ENCODE measurements at places on chromosomes 5 and 9.

DNA sequence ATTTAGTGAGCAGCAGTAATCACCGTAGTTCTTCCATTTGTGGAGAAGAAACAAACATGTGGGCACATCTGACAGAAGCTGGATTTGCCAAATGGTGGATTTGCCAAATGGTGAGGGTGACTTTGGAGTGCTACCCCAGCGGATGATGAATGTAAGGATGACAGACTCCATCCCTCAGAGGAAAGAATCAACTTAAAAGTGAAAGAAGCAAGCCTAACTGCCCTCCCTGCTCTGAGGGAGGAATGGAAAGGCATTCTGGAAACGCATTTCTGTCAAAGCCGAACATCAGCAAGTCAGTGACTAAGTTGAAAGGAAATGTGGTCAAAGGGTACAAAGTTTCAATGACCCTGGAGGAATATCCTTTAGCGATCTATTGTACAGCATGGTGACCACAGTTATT is 143.5 kb downstream of the GPBP1 start:
- DNase-seq = no peak

- no peak for DNase-seq
Observed at GRCh38 chr5:114174837-114175236, 187.0 kb upstream of the KCNN2 start.

DNA sequence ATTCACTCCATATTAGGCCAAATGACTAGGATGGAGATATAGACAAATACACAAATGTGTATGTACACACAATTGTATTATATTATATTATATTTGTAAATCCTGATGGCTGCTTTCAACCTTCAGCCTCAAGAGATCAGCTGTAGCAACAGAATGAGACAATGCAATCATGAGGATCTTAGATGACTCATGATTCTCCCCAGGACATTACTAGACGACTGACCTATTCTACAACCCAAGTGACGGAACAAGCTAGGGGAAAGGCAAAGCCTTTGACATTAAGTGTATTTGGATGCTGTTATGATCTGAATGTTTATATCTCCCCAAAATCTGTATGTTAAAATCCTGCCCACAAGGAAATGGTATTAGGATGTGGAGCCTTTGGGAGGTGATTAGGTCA is 66.5 kb downstream of the COX7C start:
- DNase-seq = no peak

- DNase-seq = no peak
Observed at GRCh38 chr9:124676159-124676551, 95.0 kb downstream of the NR6A1 start.

GRCh38 chr5:171597946-171598640 is 178.6 kb downstream of the FGF18 start:
- DNase-seq = no peak

- no peak for DNase-seq
Observed at GRCh38 chr5:151097820-151098767, 17.3 kb upstream of the TNIP1 start.

DNA sequence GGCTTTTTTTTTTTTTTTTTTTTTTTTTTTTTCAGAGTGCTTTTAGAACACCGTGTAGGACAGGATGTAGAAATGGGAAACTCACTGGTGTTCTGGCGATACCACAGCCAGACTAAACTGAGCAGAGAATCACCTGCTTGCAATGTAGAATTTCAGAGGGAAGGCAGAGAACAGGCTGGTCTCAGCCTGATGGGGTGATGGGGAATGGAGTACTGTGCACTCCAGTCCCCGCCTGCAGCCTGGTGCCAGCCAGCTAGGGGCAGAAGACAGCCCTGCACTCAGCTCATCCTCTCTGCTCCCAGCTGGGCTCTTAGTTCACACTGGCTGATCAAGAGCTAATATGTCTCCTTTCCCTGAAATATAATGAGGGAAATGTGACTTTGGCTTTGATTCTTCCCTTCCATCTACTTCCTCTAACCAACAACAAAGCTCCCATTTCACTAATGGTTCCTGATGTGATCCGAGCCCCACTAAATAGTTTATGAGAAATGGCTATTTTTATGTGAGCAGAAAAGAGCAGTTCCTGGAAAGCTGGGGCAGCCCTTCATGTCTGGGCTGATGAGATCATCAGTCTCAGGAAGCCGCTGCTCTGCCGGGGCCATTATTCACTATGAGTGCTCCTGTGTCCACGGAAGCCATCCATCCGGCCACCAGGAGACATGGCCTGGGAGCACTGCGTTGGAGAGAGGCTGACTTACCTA is 209.7 kb downstream of the GADD45G start:
- DNase-seq = no peak

- no peak for DNase-seq
Observed at GRCh38 chr9:136536721-136537241, 9.1 kb downstream of the NOTCH1 start.

- no peak for DNase-seq
Observed at GRCh38 chr5:172115541-172115982, 72.5 kb downstream of the STK10 start.

GRCh38 chr5:34929720-34930461 is 532 bp downstream of the DNAJC21 start:
- peak; percentile 74 for DNase-seq

DNA sequence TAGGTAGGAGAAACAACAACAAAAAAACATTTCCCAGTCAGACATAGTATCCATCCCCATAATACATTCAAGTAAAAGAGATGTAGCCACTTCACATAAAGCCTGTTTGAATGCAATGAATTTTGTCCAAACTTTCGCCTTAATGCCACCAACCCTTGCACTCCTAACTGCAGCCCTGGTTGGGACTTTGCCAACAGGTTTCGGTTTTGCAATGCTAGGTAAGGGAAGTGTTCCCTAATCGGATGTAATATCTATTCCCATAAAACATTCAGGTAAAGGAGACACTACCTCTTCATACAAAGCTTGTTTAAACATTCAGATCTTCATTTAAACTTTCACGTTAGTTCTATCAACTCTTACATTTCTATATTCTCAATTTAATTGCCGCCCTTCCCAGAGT is 336.1 kb downstream of the DRD1 start:
- DNase-seq = no peak

GRCh38 chr5:129499208-129499852 is 39.2 kb downstream of the ADAMTS19 start:
- DNase-seq = no peak

DNA sequence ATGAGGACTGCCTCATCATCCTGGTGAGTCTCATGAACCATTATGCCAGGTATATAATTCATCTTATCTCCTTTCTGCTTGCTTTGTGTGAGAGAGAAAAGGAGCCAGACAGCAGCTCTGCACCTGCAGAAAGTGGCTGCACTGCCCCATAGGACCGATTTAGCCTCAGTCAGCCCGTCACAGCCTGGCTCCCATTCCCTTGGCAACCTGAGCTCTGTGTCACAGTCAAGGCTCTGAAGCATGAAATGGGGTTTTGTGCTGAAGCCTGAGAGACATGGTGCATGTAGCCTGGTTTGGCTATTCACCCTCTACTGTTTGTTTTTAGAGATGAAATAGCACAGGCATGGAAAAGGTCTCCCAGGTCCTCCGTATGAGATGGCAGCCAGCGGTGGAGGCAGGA is 198.3 kb downstream of the KCTD16 start:
- DNase-seq = peak; percentile 57

- no peak for DNase-seq
Observed at GRCh38 chr9:31146485-31147166, 1237.8 kb upstream of the ACO1 start.

DNA sequence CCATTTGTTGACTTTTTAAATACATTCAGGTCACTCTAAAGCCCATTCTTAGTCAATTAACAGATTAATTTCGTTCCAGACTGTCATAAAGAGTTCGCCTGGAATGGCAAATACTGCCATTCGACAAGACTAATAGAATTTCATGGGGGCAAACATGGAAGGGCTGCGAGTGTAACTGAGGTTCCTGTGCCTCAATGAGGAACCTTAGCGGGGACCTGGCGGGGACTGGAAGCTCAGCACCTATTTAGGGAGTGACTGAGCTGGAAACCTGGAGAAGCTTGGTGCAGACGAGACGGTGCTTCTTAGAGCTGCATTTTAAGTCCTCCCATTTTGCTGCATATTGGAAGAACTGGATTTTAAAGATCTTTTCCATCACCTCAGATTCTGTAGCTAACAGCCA is 3.4 kb downstream of the VCAN start:
- no peak for DNase-seq

- DNase-seq = no peak
Observed at GRCh38 chr9:89375191-89375760, 57.0 kb downstream of the SECISBP2 start.

DNA sequence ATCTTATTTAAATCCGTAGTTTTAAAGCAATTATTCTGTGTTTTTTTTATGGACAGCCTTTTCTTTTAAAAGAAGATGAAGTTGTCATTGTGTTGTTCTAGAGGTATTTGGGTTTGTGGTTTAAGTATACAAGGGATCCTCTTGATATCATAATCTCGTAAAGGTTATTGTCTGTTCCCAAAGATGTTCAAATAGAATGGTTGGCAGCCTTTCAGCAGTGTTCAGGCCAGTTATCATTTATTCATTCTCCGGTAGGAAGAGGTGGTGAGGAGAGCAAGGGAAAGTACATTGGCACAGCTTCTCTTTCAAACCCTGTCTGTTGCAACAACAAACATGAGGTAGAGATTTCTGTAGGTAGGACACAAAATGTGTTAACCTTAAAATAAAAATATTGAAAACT is 147.0 kb downstream of the FOCAD start:
- no peak for DNase-seq

DNA sequence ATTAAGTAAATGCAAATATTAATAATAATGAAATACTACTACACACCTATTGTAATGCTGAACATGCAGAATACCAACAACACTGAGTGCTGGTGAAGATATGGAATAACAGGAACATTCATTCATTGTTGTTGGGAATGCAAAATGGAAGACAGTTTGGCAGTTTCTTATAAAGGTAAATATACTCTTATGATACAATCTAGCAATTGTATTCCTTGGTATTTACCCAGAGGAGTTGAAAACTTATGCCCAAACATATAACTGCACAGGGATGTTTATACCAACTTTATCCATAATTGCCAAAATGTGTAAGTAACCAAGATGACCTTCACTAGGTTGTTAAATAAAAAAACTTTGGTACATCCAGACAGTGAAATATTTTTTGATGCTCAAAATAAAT is 636.8 kb downstream of the PRR16 start:
- DNase-seq = no peak
